ENCODE measurements at places on chromosomes 5 and 9.

GRCh38 chr9:128106940-128107467 is 20.5 kb downstream of the PTGES2 start:
- no peak for DNase-seq

GRCh38 chr5:111548992-111549649 is 36.8 kb upstream of the STARD4 start:
- DNase-seq: no peak

- no peak for DNase-seq
These were observed 1.6 kb downstream of the URM1 start for GRCh38 chr9:128372784-128373183.

- no peak for DNase-seq
These were observed 633 bp upstream of the PPP1R26 start for GRCh38 chr9:135478829-135479468.

- no peak for DNase-seq
These were observed 88.9 kb downstream of the CYFIP2 start for GRCh38 chr5:157354800-157355199.

DNA sequence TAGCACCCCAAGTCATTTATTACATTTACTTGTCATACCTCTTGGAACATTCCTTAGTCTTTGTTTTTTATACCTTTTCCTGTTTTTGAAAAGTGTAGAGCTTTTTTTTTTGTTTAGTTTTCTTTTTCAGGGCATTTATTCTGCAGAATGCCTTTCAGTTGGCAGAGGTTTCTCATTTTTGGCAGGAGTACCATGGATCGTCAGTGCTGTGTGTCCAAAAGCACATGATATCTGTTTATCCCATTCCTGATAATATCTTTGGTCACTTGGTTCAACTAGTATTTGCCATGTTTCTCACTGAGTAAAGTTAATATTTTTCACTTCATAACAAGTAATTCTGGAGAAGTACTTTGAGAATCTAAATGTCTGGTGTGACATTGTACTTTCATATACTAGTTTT is 10.7 kb downstream of the OGN start:
- DNase-seq: no peak

GRCh38 chr5:174925586-174925985 is 201.2 kb downstream of the MSX2 start:
- no peak for DNase-seq

GRCh38 chr5:151298063-151298855 is 5.3 kb downstream of the SLC36A3 start:
- no peak for DNase-seq

- no peak for DNase-seq
These were observed 78.0 kb upstream of the FCN1 start for GRCh38 chr9:134995792-134996120.

DNA sequence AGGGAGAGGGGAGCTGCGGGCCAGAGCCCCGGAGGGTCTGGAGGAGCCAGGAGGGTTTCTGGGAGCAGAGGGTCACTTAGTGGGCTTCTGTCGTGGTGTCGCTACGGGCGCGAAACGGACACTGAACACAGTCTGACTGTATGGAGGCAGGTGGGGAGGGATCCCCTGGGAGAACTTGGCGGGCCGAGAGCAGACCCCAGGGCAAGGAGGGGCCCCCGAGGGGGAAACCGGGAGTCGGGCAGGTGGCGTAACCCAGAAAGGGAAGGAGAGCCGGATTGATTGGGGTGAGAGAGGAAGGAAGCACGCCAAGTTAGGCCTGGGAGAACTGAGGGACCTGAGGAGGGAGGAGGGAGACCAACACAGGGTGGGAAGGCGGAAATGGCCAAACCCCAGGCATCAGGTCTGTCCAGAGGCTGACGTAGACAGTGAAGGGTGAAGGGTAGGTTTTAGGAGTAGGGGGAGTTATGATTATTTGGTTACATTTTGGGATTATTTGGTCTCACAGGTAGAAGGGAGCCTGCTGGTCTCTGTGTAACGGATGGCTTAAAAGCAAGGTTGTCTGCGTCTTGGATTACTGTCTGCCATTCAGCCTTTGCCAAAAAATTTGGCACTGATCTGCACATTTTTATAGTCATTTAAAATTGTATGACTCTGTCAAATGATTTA is 3.3 kb upstream of the MSMP start:
- no peak for DNase-seq

DNA sequence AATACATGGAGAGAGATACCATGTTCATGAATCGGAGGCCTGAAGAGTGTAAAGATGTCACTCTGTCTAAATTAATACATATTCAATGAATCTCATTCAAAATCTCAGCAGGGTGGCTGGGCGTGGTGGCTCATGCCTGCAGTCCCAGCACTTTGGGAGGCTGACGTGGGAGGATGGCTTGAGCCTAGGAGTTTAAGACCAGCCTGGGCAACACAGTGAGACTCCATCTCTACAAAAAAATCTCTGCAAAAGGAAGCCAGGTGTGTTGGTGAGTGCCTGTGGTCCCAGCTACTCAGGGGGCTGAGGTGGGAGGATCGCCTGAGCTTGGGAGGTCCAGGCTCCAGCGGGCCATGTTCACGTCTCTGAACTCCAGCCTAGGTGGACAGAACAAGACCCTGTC is 49.7 kb downstream of the COL23A1 start:
- DNase-seq: no peak

DNA sequence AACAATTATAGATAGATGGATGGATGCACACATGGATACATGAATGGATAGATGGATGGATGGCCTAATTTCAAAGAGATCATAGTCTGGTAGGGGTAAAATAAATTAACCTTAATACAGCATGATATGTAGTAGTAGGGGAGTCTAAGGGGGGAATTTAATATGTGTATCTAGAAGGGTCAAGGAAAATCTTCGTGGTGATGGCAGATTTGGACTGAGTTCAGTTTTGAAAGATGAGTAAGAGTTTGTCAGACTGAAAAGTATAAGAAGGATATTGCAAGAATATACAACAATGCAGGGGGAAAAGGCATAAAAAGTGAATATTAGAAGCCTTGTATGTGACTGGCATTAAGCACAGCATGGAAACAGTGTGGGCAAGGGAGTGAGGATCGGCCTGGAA is 98.7 kb downstream of the ZNF462 start:
- no peak for DNase-seq

GRCh38 chr5:1495525-1495897 is 28.2 kb downstream of the LPCAT1 start:
- DNase-seq: no peak

- no peak for DNase-seq
These were observed 120.3 kb downstream of the CDC42SE2 start for GRCh38 chr5:131384173-131384572.

DNA sequence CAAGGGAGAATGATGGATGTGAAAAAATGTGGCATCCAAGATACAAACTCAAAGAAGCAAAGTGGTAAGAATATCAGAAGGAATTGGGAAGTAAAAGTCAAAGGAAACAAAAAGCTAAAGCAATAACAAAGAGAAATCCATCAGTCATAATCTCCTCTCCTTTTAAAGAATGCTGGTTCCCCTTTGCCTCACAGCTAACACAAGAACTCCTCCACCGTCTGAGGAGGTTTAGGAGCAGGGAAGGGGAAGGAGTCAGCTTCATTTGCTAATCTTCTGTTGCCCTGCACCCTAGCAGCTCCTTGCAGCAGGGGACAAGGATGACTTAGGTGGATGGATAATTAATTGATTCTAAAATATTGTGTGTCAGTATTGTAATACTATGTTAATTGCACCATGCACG is 16.4 kb downstream of the CD274 start:
- no peak for DNase-seq

DNA sequence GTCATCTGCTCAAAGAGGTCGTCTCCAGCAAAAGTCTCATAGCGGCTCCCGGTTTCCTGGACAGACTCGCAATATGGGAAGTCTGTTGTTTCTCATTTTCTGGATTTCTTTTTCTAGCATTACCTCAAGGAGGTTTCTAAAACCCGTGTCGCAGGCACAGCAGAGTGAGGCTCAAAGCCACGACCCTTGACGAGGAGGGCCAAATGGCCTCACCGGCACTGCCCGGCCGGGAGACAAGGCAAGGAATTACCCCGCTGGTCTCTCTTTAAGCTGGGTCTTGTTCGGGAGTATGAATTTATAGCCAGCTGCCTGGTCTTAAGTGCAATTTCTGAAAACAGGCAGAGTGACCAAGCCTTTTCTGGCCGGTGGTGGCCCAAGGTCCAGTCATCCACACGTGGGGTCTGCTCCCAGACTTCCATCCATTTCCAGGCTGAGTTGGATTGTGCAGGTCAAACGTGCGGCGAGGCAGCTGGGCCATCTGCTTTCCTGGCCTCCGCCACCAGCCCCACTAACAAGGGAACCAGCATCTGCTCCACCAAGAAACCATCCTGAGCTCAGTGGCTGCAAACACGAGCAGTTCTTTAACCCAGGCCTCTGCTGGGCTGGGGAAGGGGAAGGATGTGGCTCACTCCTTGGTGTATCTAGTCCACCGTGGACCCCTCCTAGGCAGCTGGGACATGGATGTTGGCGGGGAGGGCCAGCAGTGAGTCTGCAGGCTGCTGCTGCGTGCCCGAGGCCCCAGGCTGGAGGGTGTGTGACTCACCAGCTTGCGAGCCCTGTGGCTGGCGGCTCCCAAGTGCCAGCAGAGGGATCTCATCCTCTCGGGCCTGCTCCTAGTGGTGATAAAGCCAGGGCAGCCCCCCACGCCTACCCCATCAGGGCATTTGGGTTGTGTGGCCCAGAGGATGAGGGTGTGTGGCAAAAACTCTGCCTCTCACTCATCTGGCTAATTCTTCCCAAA is 55.6 kb upstream of the COL5A1 start:
- DNase-seq: no peak

- no peak for DNase-seq
These were observed 157.9 kb upstream of the RASA1 start for GRCh38 chr5:87109746-87110145.

- DNase-seq: no peak
These were observed 309.6 kb downstream of the ACTL7B start for GRCh38 chr9:108546215-108546614.

- no peak for DNase-seq
These were observed 41.0 kb downstream of the CCDC192 start for GRCh38 chr5:127744241-127744640.

DNA sequence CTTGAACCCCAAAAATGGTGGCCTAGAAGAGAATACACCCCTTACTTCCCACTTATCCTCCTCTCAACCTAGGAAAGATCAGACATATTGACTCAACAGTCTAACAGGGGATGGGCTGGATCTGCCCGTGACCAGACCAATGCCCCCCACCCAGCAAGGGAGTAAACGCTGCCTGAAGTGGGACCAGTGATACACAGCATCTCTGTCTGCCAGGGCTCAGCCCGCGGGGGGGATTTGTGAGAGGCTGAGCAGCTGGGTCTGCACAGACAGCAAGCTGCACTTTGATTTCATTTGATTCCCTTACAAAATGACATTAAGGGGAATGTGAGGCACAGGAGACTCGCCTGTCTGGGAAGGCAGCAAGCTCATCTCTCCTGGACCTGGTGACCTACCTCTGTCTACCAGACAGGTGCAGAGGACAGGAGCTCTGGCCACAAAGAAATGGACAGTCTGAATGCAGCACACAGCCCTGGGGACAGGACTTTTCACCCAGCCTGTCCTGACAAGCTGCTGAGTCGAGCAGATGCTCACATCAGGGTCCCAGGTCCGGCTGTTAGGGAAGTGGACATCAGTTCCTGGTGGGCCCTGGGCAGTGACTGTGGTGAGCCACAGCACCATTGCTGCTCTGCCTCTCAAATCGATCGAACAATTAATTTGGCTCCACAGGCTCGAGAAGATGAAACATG is 79.9 kb downstream of the RGS3 start:
- DNase-seq: no peak

GRCh38 chr5:115813719-115814118 is 2.7 kb downstream of the CDO1 start:
- DNase-seq: no peak

DNA sequence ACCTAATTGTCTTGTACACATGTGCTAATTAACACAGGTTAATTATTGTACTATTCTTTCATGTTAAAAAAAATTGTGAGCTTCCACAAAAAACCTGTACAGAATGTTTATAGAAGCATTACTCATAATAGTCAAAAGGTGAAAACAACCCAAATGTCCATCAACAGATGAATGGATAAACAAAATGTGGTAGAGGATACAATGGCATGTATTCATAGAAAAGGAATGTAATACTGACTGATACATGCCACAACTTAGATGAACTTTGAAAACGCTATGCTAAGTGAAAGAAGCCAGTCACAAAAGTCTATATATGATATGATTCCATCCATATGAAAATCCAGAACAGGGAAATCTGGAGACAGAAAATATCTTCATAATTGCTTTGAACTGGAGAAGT is 25.6 kb downstream of the RRAGA start:
- DNase-seq: no peak

GRCh38 chr5:178121391-178122276 is 8.3 kb downstream of the N4BP3 start:
- no peak for DNase-seq

DNA sequence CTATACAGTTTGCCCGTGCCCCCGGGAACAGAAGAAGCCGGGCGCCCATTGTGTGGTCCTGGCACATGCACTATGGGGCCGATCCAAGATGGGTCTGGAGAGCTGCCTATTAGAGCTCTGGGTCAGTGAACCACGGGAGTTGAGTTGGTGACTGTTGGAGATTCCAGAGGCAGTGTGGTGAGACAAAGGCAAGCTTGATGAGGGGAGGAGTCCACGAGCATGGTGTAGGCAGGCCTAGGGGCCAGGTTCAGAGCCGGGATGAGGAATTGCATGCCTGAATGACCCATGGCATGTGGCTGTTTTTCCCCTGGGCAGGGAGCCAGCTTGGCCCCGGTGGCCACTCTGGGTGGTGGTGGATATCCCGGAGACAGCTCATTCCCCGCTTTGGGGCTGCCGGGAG is 84.4 kb upstream of the STC2 start:
- no peak for DNase-seq

- DNase-seq: no peak
These were observed 433.1 kb downstream of the CHSY3 start for GRCh38 chr5:130337179-130337888.

- DNase-seq: no peak
These were observed 516.6 kb downstream of the RAB3C start for GRCh38 chr5:59099270-59099994.

- DNase-seq: no peak
These were observed 13.9 kb upstream of the OSMR start for GRCh38 chr5:38831909-38832308.

- DNase-seq: no peak
These were observed 20.8 kb downstream of the DAB2IP start for GRCh38 chr9:121672213-121672612.

DNA sequence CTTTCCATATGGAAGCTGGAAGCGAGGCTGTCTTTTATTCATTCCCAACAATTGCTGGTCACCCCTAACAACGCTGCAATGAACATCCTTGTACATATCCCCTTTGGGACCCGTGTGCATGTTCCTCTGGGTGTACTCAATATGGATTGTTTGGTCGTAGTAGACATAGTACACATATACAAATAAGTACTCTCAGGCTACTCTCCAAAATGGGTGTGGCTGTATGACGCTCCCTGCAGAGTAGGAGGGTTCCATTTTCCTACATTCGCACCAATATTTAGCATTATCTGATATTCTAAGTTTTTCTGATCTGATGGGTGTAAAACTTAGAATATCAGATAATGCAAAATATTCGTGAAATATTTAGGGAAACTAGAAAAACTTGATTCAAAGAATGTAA is 23.2 kb upstream of the NAA35 start:
- no peak for DNase-seq

- no peak for DNase-seq
These were observed 15.4 kb upstream of the C5orf47 start for GRCh38 chr5:173973616-173973969.

Measured in stimulated activated CD4-positive, alpha-beta T cell treated with anti-CD3 and anti-CD28 coated beads, TNF-alpha, amount 100 ng/mL, for 4 hours (primary cell).